ENCODE measurements at places on chromosomes 3 and 15.

- no peak for DNase-seq
Measured at GRCh38 chr15:55254916-55255679, 34.5 kb downstream of the RAB27A start.

DNA sequence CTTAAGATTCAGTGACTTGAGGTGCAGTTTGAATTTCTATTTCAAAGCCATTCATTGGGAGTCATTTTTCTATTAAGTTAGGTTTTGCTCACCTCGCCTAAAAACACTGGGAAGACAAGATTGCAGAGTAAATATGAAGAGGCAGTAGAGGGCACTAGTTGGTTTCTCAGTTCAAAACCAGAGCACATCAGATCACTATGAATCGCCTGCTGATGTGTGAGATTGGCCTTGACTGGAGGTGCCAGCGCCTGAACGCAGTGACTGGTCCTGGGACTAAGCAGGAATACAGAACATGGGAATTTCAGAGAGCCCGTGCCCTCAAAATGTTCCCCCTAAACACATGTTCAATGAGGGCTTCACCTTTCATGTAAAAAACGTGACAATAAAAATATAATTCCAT lies 229.0 kb downstream of the ITPR1 start:
- DNase-seq = peak; percentile 55

- DNase-seq = no peak
Measured at GRCh38 chr15:80424381-80424780, 20.2 kb downstream of the ARNT2 start.

- DNase-seq = peak; percentile 47
Measured at GRCh38 chr15:74869726-74870407, 3.3 kb downstream of the SCAMP2 start.

DNA sequence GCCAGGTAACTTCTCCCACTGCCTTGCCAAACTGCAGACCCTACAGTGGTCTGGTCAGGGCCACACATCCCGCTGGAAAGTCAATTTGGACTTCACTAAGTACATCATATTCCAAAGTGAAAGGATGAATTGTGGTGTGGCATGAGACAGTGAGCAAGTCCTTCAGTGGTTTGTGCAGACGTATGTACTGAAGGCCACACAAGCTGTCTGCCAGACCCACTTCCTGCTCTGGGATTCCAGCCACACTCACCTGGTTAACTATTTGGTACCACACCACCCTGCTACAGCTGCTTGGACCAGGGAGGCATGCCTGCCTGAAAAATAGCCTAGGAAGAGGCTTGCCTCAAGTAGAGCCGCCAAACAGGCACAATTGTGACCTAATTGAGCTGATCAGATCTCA lies 94.1 kb upstream of the STRIT1 start:
- DNase-seq = no peak

DNA sequence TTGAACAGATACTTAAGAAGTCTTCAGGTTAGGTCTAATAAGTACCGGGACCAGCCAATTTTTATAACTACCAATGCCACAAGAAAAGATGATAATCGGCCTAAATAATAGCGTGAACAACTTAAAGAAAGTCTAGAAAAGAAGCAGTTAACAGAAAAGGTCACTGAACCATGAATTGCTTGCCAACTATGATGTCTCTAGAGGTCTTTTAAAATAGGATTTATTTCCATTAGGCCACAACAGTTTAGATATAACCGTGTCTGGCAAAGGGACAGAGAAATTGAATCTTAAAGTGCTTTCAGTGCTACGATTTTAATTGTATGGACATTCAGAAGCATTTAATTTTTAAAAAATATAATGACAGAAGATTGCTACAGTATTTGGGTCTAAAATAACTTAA lies 1070.4 kb downstream of the ROBO1 start:
- DNase-seq = no peak

DNA sequence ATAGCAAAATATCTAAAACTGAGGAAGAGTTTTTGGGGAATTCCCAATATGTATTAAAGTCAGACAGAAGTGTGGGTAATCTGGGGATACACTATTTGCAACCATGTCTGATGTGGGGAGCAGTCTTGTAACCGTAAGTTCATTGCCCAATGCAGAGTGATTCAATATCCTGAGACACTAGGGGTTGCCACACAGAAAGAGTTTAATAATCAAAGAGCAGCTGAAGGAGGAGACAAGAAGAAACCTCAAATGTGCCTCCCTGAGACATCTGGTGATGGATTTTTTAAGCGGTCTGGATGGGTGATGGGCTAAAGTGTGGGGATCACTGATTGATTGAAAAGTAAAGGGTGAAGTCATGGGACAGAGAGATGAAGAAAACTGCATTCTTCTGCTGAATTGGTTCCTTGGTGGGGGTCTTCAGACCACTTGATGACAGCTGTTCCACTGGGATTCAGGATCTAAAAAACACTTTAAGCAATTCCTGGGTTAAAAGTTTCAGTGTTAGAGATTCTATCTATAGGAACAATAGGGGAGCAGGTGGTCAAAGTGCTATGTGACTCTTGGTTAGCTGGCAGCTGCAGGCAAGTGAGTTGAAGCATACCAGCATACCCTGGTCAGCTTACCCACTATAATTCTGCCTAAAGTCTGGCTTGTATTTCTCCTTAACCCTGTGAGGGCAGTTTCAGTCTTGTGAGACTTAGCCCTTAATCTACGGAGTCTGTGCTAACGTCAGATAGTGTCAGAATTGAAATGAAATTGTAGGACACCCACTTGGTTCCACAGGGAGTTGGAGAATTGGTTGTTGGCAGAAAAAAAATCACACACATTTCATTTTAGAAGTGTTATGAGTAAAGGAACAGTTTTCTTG lies 425.9 kb upstream of the TGFBR2 start:
- no peak for DNase-seq

- peak; percentile 50 for DNase-seq
Measured at GRCh38 chr15:85597155-85597815, 197.4 kb downstream of the KLHL25 start.

- DNase-seq = no peak
Measured at GRCh38 chr3:6785726-6786125, 75.2 kb upstream of the GRM7 start.

- DNase-seq = no peak
Measured at GRCh38 chr3:66386925-66387650, 113.7 kb downstream of the LRIG1 start.

GRCh38 chr15:70672081-70672480 lies 91.3 kb downstream of the UACA start:
- DNase-seq = peak; percentile 55

DNA sequence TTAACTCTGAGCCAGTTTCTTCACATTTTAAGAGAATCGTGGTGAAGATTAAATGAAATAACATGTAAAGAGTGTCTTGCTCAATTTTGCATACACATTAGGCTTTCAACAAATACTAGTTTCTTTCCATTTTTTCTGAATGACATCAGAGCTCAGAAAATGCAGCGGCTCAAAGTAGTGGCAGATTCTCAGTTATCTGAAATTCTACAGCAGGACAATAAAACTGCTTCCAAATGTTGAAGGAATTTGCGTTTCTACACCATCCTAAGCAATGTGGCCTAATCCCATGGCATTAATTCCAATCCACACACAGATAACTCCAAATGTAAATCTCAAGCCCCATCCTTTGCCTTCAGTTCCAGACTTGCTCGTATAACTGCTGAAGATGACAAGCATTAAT lies 115.8 kb downstream of the PLCH1 start:
- no peak for DNase-seq

DNA sequence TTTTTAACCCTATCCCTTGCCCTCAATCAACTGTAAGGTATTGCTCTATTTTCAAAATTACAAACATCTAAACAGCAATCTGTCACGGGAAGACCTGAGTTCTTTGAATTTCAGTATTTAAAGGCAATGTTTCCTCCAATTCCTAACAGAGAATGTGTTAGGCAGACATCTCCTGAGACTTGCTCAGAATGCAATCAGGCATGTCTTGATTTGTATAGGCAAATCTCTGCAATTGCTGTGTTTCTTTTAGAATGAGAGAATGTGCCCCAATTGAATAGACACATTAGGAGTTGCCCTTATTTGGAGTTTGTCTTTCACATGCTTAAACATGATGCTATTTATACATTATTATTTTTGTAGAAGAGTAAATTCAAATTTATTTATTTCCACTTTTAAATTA lies 205.6 kb downstream of the CADM2 start:
- no peak for DNase-seq

- DNase-seq = no peak
Measured at GRCh38 chr3:50687127-50687751, 12.5 kb downstream of the DOCK3 start.

- no peak for DNase-seq
Measured at GRCh38 chr3:59115364-59116232, 65.8 kb upstream of the CFAP20DC start.

DNA sequence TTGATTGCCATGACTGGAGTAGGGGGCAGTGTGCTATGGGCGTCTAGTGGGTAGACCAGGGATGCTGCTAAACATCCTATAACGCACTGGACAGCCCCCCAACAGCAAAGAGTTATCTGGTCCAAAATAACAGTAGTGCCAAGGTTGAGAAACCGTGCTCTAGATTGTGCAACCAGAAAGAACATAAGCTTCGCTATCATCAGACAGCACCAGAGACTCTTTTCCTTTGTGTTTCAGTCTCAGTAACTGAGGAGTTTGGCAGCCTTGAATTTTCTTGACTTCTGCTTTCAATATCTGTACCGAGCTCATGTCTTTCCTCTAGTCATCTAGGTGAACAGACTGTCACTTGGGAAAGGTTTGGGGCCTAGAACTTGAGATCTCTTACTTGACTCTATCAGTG lies 8.8 kb downstream of the ARID3B start:
- no peak for DNase-seq

- DNase-seq = no peak
Measured at GRCh38 chr3:101796077-101796680, 17.2 kb downstream of the NXPE3 start.

DNA sequence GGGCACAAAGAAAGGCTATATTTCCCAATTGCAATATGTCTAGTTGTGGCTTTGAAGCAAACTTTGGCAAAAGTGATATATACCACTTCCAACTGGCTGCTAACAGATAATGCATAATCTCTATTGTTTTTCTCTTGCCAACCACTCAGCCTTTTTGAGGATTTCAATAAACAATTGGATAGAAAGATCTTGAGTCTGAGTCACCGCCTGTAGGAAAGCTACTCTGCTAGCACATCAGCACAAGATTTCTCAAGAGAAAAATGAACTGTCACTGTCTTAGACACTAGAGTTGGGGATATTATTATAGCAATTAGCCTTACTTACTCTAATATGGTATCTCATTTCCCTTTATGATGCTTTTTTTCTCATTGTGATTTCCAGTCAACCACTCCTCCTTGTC lies 119.7 kb downstream of the SST start:
- no peak for DNase-seq

DNA sequence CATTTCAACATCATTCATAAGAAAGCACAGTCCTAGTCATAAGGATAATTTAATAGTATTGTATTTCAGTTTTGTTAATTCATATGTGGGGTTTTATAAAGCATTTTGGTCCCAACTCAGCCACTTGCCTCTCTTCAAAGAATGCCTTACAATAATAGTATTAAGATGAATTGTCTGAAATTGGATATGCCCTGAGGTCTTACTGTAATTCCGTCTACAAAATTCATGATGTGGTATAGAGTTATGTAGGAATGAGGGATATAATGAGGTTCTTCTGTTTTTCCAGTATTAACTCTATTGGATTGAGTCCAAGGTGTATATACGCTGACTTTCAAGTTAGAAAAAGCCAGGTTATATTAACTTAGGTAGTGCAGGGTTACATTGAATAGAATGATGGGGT lies 177.0 kb downstream of the GOLIM4 start:
- DNase-seq = no peak

DNA sequence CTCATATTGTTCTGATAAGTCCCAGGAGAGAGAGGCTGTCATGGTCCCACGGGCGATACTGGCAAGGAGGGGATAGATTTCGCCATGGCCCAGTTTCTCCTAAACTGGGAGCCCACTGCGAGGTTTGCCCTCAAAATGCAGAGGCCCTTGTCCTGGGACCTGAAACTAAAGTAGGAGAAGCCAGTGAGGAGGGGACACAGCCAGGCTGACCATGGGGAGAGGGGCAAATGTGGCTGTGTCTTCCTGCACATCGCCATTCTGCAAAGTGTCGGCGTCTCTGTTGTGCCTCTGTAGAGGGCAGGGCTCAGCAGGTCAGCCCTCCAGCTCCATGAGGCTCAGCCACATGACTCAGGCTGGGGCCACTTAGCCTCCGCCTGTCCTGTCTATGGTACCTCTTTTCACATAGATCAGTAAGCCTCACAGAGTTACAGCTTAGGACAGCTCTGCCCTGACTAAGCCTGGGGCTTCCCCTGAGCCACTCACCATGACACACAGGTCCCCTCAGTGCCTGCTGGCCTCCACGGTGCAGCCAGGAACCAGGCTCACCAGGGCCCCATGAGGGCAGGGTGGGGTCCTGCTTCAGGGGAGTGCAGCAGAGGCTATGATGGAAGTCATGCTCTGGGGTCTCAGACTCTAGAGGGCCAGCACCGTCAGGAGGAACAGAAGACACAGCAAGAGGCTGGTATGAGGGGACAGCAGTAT lies 28.6 kb upstream of the PLXNA1 start:
- DNase-seq = no peak

DNA sequence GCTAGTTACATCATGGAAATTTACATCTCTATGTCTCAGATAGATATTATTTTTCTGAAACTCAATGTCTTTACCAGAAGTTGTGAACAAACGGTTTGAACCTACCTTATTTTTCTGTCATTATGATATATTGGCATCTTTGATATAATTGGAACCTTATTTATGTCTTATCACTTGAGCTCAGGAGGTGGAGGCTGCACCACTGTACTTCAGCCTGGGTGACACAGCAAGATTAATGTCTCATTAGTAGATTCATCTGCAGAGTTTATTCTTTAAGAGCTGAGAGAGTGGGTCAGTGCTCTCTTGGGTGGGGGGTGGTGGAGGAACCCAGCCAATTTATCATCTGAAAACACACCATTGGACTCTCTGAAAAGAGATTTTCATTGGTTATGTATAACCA lies 21.4 kb downstream of the SCG3 start:
- no peak for DNase-seq

DNA sequence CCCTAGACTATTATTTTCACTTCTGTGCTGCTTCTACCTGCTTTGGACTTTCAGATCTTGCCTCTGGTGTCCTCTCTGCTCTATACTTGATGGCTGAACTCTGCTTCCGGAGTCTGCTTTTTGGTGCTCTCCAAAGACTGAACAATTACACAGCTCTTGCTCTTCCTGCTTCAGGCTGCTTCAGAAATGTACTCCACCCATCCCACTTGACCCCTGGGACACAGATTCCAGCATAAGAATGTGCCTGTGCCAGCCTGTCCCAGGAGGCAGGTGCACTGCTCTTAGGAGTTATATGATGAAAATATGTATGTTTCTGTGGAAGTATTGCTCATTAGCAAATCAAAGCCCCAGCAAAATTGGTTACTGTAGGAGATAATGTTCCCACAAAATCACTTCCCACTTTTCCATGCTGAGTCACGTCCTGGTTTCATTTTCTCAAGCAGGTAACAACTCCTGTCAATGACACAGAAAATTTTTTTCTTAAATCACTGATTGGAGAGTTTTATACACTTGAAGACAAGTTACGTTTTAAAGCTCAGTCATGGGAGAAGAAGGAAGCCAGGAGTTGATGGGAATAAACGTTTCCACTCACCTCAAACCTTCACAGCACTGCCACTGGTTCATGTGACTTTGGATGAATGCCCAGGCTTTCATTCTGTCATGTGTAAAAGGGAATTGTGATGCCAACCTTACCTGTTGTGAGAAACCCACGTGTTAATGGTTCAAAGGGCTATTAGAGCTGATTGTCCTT lies 239.4 kb upstream of the ZPLD1 start:
- no peak for DNase-seq

GRCh38 chr3:161607056-161607455 lies 110.4 kb downstream of the OTOL1 start:
- DNase-seq = no peak

GRCh38 chr15:69736161-69736560 lies 283.5 kb downstream of the RPLP1 start:
- no peak for DNase-seq

Data from CD4-positive, alpha-beta T cell treated with Interleukin-21 for 1 hour (primary cell).